Activated CD4-positive, alpha-beta memory T cell treated with anti-CD3 and anti-CD28 coated beads, Interleukin-2, amount 10 ng/mL, durations not matched to agents 7 days and 5 days (primary cell): ENCODE measurements at places on chromosomes 4 and X.
A peak's percentile ranks its signal among the peaks of the same experiment; 100 is the strongest.

GRCh38 chr4:147247579-147247978, 233.3 kb upstream of the EDNRA start:
- no peaks in the 10 kb centered on the region for H3K4me1 ChIP-seq
- no peaks in the 10 kb centered on the region for H3K36me3 ChIP-seq
- H3K27me3 ChIP-seq = no peaks in the 10 kb centered on the region

- H3K27me3 ChIP-seq = no peaks in the 10 kb centered on the region
- no peak overlapping the region for H3K27ac ChIP-seq
- peak; percentile 81 for DNase-seq
- H3K4me1 ChIP-seq = peaks cover 20% of the 10 kb centered on the region
- peaks cover 2% of the 10 kb centered on the region for H3K36me3 ChIP-seq
Measured at GRCh38 chr4:112321776-112322684, 24.9 kb downstream of the ALPK1 start.

DNA sequence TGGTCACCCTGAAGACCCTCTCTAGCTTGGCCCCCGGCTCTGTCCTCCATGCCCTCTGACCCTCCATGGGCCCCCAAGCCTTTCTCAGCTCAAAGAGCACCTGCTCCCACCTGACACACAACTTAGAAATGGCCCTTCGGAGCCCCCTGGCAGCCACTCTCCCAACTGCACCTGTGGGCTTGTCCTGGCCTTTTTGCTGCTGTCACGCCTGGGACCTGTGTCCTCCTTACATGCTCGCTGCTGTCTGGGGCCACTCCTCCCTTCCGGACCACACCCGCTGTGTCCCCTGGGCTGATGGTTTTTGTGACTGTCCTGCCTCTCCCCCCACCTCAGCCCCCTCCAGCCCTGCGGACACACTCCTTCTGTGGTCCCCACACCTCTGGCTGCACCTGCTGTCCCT, 106.2 kb upstream of the AFAP1 start:
- no peaks in the 10 kb centered on the region for H3K4me1 ChIP-seq
- H3K36me3 ChIP-seq = no peaks in the 10 kb centered on the region
- H3K27me3 ChIP-seq = peaks cover 7% of the 10 kb centered on the region

- H3K27me3 ChIP-seq = no peaks in the 10 kb centered on the region
- H3K36me3 ChIP-seq = peaks cover 58% of the 10 kb centered on the region
- DNase-seq = no peak
- H3K27ac ChIP-seq = no peak overlapping the region
Measured at GRCh38 chrX:53583571-53583970, 102.9 kb downstream of the HUWE1 start.

DNA sequence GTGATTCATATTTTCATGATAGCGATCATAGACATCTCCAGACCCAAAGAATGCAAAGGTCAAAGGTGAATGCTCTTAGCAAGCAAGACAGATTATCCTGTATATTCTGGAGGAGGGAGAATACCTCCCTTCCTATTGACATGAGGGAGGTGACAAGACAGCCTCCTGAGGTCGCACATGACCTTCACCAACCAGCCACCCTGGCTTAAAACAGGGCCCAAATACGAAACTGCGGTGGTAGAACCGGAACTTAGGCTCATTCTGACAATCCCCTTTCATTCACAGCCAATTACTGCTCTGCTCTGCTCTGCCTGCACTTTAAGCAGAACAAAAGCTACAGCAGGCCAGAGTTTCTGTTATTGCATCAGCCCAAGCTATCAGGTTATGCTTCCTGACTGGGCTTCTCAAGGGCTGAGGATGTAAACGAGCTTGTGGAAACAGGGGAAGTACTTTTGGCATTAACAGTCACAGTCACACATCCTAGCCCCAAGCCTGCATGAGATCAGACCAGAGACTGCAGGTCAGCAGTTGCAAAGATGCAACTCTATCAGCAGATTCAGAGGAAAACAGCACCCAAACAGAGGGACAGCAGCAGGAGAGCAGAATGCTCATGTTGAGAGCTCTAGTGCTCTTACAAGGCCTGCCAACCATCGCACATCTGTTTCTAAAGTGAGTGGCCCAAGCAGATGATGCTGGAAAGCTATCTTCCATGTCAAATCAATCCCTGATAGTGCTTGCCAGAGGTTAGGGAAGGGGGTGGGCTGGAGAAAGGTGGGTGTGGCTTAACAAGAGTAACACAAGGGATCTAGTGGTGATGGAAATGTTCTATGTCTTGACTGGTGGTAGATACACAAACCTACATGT, 51.3 kb upstream of the MAP3K15 start:
- H3K27ac ChIP-seq = peak overlapping the region; percentile 94
- H3K36me3 ChIP-seq = peaks cover 48% of the 10 kb centered on the region
- no peaks in the 10 kb centered on the region for H3K27me3 ChIP-seq
- peaks cover 52% of the 10 kb centered on the region for H3K4me1 ChIP-seq
- DNase-seq = peak; percentile 57
